HT-29 (cell line): ENCODE measurements at places on chromosomes 16 and 17.

GRCh38 chr17:39716073-39716818 is 14.1 kb downstream of the MIEN1 start:
- no peak for DNase-seq

GRCh38 chr16:35792516-35793285 is 2333.3 kb downstream of the TP53TG3F start:
- DNase-seq, result no peak

DNA sequence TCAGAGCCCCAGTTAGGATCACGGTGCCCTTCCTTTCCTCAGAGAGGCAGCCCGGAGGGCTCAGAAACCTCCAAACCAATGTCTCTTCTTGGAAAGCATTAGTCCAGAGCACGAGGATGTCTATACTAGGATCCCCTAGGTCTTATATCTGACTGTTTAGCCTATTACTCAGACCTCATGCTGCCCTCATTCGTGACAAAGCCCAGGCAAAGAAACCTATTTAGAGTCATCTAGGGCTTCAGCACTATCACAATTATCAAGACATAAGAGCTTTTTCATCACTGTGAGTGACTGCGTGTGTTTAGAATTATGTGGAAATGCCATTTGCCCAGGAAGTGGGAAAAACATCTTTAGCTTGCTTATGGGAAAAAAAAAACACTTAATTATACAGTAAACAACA is 159.8 kb upstream of the NOL11 start:
- no peak for DNase-seq

GRCh38 chr16:84454611-84455010 is 49.8 kb downstream of the MEAK7 start:
- DNase-seq, result no peak

DNA sequence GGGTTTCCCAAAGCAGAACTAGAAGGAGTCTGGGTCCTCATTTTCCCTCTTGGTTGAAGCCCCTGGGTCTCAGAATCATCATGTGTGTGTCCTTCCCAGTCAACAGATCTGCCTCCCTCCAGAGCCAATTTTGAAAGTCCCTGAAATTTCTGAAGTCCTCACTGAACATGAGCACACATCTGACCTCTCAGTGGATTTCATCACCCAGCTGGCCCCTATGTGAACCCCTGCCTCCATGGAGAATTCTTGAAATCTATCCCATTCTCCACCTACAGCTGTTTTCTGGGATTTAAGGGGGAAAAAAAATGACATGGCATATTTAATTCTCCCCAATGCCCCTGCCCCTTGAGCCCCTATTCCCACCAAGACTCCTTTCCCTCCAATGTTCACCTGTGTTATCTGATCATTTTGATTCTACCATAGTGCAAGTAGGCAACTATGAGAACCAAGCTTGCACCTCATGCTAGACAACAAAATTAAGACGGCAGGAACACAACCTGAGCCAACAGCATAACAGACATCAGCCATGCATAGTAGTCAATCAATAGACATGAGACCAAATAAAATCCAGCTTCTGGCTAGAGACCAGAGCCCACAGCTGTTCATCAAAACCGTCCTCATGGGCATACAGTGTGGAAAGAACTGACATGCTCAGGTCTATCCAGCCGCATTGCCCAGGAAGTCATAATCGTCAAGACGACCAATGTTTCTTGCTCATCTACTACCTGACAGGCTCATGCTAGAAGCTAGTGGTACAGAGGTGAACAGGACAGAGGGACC is 14.9 kb downstream of the SOX9 start:
- DNase-seq, result no peak

- DNase-seq, result no peak
These were observed 119.1 kb downstream of the FTO start for GRCh38 chr16:53822936-53823529.

GRCh38 chr16:88519938-88520653 is 50.1 kb upstream of the ZC3H18 start:
- no peak for DNase-seq
